Adipocyte (in vitro differentiated cells): ENCODE measurements at places on chromosomes 13 and 19.

DNA sequence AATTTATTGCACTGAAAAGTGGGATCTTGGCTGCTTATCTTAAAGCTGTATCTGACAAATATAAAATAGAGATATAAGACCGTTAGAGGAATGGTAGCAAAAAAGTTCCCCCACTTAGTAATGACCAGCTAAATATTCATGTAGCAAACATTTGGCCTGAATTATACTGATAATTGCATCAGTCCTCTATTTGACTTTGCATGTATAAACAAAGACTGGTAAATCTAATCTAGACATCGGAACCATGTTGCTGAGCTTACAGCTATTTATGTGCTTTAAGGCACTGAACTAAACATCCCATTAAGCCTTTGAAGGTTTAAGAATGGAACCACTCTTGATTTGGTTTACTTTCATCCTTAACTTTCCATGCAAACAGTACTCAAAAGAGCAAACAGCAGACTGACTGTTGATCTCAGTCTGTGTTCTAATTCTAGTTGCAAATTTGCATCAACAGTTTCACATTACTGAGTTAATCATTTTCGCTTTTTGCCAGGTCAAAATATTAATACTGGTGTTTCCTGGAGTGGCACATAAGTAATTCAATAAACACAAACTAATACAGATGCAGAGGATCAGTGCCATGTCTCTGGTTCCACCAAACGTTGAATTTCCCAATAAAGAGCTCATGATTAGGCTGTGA, 203.5 kb upstream of the HTR2A start:
- no peak for DNase-seq

DNA sequence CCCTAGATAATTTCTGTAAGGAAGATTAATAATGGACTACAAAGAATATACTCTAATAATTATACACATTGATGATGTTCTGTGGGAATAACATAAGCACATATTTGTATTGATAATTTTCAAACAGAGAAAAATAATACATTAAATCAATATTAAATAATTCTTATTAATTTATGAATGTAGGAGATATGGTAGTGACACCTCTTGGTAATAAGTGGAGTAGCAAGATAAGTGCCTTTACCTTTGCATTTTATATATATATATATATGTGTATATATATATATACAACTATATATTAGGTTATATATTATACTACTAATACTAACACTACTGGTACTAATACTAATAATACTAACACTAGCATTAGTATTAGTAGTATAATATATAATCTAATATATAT, 905.8 kb downstream of the SLITRK1 start:
- peak; percentile 21 for DNase-seq

DNA sequence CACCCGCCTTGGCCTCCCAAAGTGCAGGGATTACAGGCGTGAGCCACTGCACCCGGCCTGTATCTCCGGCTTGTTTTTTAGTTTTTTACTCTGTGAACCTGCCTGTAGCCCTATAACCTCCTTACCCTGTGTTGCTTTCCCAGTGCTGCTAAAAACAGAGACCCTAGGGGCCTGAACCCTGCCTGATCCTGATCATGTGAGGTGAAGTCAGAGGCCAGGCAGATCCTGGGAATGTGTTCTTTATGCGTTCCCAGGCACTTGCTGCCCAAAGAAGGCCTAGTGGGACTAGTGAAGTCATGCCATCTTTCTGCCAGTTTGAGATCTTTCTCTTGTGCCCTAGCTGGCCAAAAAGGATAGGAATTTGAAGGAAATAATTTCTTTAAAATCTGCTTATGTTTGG, 4.6 kb downstream of the UBA2 start:
- no peak for DNase-seq

GRCh38 chr13:73059460-73060250, 850 bp downstream of the KLF5 start:
- DNase-seq, result peak; percentile 73

GRCh38 chr13:78201411-78201810, 282.8 kb upstream of the EDNRB start:
- no peak for DNase-seq

GRCh38 chr13:94595001-94595949, 677 bp downstream of the TGDS start:
- peak; percentile 57 for DNase-seq

DNA sequence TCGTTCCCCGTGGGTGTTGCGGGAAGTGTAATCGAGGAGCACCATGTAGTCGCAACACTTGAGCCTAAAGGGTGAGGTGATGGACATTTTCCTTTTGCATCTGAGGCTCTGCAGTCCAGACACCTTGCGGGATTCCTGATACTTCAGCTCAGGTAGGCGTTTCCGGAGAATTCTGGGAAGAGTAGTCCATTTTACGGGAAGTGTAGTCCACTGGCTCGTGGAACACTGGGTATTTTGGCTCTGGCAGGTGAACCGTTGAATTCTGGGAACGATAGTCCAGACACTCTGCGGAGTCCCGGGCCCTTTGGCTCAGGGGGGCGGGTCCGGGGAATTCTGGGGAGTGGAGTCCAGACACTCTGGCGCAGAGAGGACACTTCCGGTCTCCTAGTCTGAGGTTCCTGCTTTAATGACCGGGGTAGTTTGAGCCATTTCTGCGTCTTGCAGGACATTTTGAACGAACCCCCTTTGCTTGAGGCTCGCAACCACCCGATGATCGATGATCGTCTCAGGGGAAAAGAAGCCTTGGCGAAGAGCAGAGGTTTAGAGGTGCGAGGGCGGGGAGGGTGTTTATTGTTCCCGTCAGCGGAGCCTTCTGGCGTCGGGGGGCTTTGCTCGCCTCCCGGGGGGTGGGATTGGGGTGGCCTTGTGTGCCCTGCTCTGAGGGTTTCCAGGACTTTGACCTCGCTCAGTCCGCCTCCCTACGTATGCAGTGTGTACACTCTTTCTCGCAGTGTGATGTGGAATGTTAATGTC, at the start of gene ZNF223:
Gene ZNF223, plus strand, starts transcription at position 387 of the 753 bp plus-strand sequence. CDS start 3,141 bp downstream, outside the sequence.
- peak; percentile 96 for DNase-seq

GRCh38 chr19:53010494-53010893, 3.2 kb upstream of the ERVV-1 start:
- no peak for DNase-seq

DNA sequence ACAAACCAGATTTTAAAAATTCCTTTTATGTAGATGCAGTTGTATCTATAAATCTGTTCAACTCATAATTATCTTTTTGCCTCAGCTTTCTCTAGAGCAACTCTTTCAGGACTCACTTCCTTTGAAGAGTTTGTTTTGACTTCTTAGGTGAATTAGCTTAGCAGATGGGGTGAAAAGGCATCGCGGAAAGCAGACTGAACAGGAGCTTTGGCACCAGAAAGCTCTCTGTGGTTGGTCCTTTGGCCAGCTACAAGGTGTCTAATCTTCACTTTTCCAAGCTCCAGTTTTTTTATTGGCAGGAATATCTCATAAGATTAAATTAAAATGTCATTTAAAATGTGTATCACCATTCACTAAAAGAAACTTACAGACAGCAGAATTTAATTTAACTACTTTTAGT, 60.6 kb upstream of the KLF12 start:
- DNase-seq, result no peak

- DNase-seq, result no peak
Measured at GRCh38 chr13:85091631-85092234, 707.5 kb downstream of the SLITRK6 start.

DNA sequence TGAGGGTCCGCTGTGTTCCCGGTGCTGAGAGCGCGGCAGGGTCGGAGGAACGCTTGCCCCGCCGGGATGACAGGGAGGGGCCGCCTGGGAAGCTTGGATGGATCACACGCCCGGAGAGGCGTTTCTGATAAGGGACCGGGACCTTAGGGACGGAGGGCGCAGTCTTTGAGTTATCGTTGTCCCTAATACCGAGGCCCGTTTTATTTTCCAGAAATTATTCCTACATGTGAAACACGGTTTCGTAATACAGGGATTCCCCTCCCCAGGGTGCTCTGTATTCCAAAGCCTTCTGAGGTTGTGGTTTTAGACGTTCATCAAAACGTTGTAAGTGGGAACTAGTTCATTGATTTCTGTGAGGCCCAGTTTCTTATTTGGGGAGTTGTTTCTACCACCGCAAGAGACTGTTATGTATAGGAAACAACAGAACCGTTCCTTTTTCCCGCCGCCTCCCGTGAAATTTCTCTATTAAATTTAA, 752 bp downstream of the PDCD5 start:
- DNase-seq, result peak; percentile 79

- no peak for DNase-seq
Measured at GRCh38 chr19:55304279-55304978, 20.6 kb downstream of the BRSK1 start.

DNA sequence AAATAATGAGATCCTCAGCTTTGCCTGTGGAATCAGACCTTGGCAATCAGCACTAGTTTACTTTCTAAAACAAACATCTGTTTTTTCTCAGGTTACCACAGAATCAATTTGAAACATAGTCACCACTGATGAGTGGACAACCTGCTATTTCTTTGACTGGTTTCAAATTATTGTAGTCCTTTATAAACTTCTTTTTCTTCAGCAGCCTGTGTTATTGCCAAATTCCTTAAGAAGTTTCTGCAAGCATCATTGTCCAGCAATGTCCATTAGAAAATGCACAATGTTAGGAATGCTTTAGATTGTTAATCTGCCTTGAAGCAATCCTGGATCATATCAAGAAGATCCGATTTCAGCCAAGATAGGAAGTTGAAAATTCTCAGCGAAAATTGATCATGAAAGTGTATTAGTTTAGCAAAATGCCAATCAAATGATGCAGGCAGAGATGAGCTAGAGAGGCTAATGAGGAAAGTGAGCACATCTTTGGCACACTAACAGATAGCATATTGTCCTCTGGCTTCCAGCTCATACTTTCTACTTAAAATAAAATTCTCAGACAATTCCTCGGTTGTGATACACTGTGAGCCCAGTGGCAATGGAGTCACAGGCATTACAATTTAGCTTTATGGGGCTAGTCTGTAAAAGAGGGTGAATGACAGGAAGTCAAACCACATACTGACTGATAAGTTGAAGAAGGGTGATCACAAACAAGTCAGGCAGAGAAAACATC, 270.6 kb downstream of the SLITRK6 start:
- peak; percentile 86 for DNase-seq

DNA sequence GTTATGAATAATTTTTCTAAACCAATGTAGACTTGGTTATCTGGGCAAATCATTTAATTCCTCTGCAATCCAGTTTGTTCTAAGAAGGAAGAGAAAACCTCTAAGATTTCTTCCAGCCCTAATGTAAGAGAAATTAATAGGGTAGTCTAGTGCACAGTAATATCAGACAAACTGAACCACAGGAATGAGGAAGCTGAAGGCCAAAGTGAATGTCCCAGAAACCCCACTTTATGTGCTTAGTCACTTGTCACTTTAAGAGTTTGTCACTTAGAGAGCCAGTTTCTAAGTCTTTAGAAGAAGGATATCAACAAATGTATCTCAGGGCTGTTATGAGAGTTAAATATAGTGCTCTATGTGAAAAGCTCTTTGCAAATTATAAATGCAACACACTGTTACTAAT, 750.6 kb downstream of the DIAPH3 start:
- DNase-seq, result no peak

DNA sequence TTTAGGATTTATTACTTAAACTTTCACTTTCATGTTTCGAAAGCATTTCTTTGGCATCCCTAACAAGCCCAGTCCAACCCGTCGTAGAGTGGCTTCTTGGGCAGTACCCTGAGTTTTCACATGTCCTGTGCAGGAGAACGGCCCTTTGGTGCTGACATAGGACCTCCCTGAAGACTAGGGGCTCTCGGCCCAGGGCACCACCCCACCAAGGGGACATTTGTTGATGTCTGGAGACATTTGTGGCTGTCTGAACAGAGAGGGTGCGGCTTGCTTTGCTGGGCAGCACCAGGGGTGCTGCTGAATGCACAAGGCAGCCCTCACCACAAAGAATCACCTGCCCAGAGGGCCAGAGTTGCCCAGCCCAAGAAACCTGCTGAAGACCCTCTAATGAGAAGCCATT, 30.6 kb downstream of the CUL4A start:
- DNase-seq, result no peak

DNA sequence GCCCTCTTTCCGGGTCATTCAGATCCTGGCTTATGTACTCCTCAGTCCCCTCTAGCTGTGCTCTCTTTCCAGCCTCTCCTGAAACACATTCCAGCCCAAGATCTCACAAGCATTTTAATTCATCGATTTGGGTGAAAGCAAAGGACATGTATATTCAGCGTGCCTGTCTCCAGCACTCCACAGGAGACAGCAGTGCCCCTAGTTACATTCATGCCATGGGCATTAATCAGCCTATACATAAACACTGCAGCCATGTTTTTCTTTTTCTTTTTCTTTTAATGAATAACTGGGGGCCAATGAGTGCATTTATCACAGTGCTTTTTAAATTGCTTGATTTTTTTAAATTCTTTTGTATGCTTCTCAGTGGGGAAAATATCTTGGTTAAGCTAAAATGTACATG, 199.1 kb downstream of the DCT start:
- DNase-seq, result peak; percentile 35

DNA sequence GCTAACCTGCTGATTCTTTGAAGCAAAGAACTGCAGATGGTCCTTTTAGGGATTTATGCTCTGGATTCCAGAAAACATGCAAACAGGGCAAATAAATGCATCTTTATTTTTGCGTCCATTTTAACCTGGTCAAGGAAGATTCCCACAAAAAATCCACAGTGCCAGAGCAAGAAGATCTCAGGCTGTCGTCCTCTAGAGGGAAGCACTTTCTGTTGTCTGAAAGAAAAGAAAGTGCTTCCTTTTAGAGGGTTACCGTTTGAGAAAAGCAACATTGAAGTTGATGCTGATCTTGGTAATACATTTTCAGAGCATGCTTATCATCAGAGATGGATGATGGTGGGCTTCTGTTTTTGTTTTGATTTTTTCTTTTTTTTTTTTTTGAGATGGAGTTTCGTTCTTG, 75.5 kb downstream of the DPRX start:
- DNase-seq, result no peak

DNA sequence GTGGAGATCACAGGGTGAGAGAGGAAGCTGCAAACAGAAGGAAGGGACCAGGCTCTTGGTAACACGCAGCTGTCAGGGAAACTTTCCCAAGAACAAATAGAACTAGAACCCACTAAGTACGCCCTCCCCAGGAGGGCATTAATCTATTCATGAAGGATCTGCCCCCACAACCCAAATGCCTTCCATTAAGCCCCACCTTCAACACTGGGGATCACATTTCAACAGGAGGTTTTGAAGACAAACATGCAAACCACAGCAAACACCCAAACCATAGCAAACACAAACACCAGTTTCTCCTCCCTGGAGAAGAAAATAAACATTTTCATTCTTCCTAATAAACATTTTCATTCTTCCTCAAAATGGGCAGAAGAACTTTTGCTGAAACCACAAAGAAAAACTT, 329.6 kb downstream of the EFNB2 start:
- DNase-seq, result no peak

GRCh38 chr19:49679771-49680413, 2.8 kb downstream of the PRMT1 start:
- DNase-seq, result no peak

DNA sequence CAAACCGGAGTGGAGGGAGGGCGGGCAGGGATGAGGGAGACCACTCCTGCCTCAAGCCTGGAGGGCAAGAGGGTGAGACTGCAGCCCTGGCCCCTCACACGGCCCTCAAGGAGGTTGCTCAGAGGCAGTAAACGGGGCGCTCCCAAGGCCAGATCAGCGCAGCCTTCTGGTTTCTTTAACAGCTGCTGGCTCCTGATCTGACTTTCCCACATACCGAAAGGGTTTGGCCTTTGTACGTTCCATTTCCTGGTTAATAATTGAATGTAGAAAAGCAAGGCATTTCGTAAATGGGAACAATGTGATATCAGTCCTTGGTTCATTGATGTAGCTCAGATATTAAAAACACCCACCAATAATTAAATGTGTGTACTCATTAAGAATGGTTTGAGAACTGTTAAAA, 71.5 kb downstream of the GGACT start:
- DNase-seq, result no peak

GRCh38 chr13:23628250-23628649, 58.0 kb downstream of the TNFRSF19 start:
- no peak for DNase-seq

GRCh38 chr19:10061717-10062310, 24.3 kb upstream of the SHFL start:
- DNase-seq, result peak; percentile 11
